Right ventricle myocardium superior (tissue), 1 donor: ENCODE measurements at places on chromosomes 12 and 14. TPM values are rescaled to one million over a fixed set of nuclear protein-coding genes. Genes with fewer than 3 reads are reported as not detected.

RNASE7 gene
- total RNA-seq: not detected

RD3L gene
- 26.4 TPM for total RNA-seq

- DNase-seq: no peak
Observed at GRCh38 chr12:131434208-131435125, 276.4 kb upstream of the SFSWAP start.

DNA sequence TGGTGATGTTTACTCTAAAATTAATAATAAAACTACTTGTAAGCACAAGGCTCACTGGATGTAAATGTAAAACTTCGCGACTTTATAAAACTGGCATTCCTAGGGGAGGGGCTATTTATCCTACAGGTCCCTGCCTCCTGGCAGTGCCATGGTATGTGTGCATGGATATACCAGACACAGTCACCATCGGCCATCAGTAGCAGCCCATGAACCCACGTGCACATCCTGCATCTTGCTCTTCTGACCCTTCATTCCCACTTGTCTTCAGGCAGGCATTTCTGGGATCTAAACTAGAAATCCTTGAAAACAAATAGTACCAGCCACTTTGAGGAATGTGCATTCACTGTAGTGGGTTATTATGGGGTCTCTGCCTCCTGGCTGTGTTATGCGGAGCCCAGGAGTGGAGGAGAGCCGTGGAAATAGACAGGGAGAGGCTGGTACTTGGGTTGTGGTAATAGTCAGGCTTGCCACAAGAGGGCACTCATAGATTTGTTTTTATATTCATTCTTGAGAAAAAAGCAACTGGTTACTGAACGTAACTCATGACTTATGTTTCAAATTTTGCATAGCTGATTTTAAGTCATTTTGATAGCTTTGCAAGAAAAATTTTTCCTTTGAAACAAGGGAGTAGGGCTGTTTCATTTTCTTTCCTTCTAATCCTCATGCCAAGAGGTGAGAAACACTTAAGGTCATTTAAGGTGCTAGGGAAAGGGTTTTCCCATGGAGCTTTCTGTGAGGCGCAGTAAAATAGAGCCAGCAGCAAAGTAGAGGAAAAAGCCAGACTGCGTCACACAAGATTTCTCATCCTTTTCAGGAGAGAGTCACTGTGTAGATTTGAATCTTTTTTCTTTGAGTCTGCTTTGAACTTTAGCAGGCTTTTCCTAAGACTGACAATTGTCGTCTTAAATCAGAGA, 17.4 kb upstream of the GALNT16 start:
- DNase-seq: no peak

DNA sequence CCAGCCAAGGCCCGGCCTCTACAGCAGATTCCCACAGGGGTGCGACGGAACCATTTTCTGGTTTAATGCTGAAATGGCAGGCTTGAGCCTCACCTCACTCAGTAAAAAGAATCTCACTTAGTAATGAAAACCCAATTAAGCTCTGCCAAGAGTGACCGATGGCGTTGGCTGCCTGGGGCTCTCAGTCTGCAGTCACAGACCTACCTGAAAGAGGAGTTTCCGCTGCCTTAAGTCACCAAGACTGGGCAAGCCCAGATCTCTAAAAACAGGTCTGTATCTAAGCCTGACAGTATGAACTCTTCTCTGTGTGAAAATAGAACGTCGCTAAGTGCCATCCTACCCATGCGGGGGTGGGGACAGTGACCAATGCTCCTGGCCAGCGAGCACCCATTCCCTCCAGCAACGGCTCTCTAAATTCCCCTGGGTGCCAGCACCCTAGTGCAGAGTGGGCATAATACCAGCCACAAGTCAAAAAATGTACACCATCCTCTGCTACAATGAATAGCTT, 107.3 kb downstream of the FOXN3 start:
- no peak for DNase-seq

DNA sequence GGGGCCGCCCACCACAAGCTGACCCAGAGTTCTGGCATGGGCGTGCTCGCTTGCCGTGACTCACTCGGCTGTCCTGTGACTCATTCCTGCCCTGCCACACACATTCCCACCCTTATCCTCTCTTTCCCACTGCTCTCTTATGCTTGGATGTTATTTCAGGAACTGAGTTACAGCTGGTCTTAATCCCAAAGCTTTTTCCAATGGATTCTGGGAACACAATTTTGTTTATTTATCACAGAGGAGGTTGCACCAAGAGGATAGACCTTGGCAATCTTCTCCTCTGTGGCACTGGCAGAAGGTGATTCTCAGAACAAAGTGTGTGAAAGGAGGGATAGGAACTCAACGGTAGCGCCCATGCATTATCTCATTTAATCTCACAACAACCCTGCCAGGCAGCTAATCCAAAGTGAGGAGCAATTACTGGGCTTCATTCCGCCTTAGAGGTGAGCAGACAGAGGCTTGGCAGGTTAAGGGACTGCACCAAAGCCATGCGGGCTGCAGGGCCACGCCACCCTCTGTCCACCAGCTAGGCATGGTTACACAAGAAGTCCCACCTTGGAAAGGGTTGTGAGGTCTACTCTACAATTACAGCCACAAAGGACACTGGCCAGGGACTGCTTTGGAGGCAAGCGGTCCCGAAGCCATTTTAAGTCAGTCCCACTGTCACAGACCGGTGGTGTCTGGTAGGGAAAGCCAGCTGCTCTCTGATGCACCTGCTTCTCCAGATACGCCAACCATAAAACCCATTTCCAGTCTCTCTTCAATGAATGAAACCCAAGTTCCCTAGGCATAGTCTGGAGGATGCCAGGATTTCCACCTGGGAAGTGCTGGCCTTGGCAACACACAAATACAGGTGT, 32.9 kb downstream of the SYNE3 start:
- DNase-seq: peak; percentile 87

- DNase-seq: no peak
Observed at GRCh38 chr12:25655702-25656101, 102.6 kb upstream of the LMNTD1 start.
